Large intestine (tissue), 12 donors: ENCODE measurements at places on chromosomes 2 and 18. TPM values are rescaled to one million over a fixed set of nuclear protein-coding genes. Genes with fewer than 3 reads are reported as not detected.

EPAS1 gene
- 30.7 TPM for polyA plus RNA-seq

TEKT4 gene
- not detected for polyA plus RNA-seq

GALR1 gene
- polyA plus RNA-seq, result 0.51 TPM

PROM2 gene
- polyA plus RNA-seq, result 2.0 TPM

- DNase-seq, result no peak
Observed at GRCh38 chr2:32067549-32067948, 4.2 kb downstream of the SPAST start.

DNA sequence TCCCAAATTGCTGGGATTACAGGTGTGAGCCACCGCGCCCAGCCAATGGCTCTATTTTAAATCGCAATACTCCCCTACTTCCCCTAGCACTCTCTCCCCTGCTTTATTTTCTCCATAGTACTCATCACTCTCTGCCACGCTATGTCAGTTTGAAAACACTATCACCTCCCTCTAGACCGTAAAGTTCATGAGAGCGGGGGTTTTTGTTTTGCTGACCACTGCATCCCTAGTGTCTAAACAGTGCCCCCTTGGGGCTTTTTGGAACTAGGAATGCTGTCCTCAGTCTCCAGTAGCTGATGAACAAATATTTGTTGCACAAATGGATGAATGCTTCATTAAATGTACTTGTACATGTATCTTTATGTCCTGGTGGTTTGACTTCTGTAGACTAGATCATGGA, 44.1 kb downstream of the ATOH8 start:
- no peak for DNase-seq

DNA sequence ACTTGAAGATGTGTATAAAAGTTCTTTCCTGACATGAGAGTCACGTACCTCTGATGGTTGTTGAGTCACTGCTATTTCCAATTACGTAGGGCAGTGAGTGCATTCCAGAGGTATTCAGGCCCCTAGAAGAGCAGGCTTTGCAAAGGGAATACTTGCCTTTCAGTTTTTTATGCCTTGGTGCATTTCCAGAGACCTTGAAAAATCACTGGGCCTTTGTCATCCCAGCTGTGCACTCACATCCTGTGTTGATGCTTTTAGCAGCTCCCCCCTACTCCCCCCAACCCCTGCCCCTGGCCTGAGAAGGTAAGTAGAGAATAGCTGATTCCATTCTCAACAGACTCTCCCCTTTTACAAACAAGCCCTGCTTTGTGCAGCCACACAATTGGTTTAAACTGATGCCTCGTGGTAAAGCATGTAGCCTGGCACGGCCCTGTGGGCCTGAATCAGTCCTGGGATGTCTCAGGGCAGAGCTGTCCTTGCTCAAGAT, 174.2 kb downstream of the PRPF40A start:
- DNase-seq, result peak; percentile 50

GRCh38 chr2:109135359-109136197, 6.6 kb downstream of the SH3RF3 start:
- no peak for DNase-seq

DNA sequence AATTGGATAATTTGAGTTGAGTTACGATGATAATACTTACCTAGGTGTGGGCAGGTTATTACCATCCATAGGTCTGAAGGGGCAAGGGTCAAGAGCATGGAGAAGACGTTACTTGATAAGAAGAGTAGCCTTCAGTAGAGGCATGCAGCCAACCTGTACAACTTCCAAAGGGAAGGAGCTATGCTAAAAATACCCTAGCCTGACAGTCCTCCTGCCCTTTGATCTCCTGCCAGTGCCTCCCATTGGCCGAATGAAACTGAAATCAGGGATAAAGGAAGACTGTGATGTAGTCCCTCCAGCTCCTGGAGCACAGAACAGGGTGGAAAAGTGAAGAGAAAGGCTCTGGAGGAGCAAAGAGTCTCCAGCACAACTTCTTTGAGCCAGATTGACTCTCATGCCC, 487.4 kb downstream of the ADCYAP1 start:
- no peak for DNase-seq

- no peak for DNase-seq
Observed at GRCh38 chr2:3065928-3066327, 311.7 kb downstream of the EIPR1 start.

DNA sequence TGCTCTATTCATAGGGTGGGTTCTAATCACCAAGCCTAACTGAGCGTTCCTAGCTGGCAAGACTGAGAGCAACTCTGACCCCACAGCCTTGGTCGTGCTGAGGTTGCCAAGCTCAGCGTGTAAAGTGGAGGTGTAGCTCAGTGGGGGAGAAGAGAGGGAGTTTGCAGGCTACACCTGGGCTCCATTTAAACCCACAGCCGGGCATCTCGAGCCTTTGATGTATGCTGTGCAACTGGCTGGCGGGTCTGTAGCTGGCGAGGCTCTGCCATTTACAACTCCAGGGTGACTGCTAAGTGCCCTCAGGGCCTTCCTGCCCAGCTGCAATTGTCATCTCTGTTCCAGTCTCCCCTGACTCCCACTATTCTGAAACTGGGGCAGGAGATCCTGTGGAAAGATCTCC, 20.0 kb upstream of the CHRNA1 start:
- DNase-seq, result no peak

DNA sequence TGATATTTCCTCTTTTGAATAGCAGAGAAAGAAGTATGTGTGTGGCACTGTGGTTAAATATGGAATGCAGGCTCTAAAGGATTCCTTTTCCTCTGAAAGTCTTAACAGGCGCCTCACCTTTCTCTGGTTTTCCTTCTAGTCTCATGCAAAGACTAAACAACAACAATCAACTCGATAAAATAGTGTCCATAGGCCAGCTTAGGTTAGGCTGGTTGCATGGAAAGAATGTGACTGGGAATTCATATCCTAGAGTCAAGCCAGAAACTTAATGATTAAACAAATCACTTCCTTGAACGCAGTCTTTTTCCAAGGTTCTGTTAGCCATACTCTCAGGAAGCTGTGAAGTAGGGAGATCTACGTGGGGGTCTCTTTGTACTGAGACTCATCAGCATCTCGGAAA, 800.8 kb upstream of the ID2 start:
- DNase-seq, result peak; percentile 40
